ENCODE measurements at places on chromosomes 7 and 10. TPM values are rescaled to one million over a fixed set of nuclear protein-coding genes. Genes with fewer than 3 reads are reported as not detected.

DNA sequence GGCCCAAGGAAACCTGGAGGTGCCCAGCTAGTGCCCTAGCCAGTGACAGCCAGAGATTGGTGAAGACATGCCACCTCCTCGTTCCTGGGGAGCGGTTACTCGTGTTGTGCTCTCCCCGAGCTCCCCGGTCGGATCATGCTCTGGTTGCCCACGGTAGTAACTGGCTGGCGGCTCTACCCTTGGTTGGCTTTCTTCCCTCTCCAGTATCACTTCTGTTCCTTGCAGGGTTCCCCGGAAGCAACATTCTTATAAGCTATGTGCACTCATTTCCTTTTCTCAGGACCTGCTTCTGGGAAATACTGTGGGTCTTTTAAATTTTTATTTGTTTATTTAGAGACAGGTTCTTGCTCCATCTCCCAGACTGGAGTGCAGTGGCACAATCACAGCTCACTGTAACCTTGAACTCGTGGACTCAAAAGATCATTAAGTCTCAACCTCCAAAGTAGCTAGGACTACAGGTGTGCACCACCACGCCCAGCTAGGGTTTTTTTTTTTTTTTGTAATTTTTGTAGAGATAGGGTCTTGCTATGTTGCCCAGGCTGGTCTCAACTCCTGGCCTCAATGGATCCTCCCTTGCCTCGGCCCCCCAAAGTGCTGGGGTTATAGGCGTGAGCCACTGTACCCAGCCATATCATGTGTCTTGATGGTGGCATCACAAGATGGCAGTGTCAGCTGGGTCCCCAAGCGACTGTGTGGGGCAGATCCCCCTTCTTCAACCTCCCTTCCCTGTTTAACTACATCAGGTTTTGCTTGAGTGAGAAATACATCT, 6.9 kb upstream of the CALHM1 start:
- no peak for DNase-seq

GRCh38 chr7:140625908-140626868, 14.4 kb downstream of the DENND2A start:
- DNase-seq = peak; percentile 70

Gene RASSF4
- 25.0 TPM for total RNA-seq

GRCh38 chr10:46548498-46549090, 7.9 kb downstream of the GPRIN2 start:
- DNase-seq = peak; percentile 47

DNA sequence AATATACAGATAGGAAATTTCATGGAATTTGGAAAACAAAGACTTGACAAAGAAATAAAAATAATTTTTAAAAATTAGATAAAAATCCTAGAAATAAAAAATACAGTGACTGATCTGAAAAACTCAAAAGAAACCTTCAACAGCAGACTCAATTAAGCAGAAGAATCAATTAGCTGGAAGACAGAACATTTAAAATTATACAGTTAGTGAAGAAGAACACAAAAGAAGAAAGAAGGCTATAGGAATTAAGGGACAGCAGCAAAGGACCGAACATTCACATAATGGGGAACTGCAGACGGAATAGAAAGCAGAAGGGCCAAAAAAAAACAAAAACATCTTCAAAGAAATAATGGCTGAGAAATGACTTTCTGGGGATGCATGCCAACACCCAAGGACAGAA, 314.5 kb downstream of the CRPPA start:
- DNase-seq = no peak

DNA sequence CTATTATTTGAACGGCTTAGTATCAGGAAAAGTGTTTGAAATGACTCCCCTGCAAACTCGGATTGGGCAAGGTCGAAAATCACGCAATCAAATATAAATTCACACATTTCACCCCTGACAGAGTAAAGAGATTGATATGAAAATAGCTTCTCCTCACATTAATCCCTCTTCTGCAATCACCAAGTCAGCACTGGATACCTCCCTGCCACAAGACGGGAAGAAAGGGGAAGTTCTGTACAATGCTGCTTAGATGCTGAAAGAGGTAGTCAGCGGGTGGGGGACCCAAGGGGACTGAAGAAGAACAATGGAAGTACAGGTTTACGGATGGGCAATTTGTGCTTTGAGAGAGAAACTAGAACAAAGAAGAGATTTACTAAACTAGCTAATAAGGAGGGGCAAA, 72.0 kb upstream of the ANK3 start:
- DNase-seq = no peak

Gene WDR11
- 21.9 TPM for total RNA-seq

- no peak for DNase-seq
These were observed 389.6 kb downstream of the REEP3 start for GRCh38 chr10:63910806-63911205.

DNA sequence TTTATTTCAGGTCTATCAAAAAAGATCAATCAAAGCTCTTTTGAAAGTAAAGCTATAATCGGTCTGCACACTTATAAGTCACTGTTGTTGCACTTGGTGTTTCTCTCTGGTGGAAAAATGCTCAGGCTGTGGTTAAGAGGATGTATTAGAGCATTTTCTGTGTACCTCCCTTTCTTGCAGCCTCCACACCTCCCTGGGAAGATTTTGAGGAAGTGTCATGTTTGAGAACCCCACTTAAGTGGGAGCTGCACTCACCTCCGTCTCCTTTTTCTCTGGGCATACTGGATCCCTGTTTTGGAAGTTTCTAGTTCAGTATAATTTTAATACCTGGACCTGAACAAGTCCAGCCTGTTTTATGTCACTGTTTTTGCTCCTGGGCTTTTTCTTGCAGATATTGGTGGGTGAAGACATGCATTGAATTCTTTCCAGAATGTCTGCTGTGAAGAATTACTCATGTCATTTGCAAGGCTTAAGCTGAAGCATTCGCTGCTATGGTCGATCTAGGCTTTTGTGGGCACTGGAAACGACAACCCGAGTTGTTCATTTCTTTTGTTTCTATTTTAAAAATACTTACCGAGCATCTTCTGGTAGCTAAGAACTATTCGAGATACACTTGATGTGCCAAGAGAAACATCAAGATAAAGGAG, 36.6 kb downstream of the TCF7L2 start:
- no peak for DNase-seq

Gene KCP
- 0.15 TPM for total RNA-seq

GRCh38 chr7:50921114-50921813, 138.6 kb upstream of the GRB10 start:
- DNase-seq = no peak

DNA sequence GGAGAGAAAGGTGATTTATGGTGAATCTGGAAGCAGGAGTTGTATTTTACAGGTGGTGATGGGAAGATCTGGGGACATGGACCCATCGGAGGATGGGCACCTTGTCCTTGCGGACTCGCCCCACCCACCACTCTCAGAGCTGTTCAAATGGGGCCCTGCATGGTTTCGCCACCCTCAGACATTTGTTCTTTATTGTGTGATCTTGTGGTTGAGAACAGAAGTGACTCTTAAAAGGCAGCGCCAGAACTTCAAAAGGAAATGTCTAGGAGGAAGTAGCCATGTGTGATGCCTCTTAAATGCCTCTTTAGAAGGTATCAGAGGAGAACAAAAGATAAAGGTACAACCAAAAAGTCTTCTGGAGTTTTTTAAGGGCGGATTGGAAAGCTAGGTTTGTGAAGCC, 205.7 kb downstream of the KIAA1217 start:
- DNase-seq = no peak

Gene UNCX
- not detected for total RNA-seq

Gene CALCR
- total RNA-seq = not detected

GRCh38 chr7:28955718-28956607, 2.2 kb downstream of the TRIL start:
- peak; percentile 87 for DNase-seq

DNA sequence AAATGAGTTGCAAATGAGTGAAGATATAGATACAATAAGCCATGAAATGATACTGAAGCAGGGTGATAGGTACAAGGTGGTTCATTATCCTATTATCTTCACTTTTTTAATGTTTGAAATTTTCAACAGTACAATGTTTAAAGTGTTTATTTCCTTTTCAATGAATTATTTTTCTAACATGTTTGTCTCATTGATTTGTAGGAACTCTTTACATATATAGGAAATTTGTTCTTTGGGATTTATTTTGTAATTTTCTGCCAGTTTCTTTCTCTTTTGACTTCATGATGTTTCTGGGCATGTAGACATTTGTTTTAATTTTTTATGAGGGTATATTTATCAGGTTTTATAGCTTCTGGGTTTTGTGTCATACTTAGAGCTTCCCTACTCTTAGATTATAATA, 108.9 kb downstream of the EXOC4 start:
- no peak for DNase-seq

GRCh38 chr10:122115874-122116273, 126.9 kb downstream of the TACC2 start:
- no peak for DNase-seq

Gene ELMO1
- 21.2 TPM for total RNA-seq

GRCh38 chr7:113810080-113810744, 108.6 kb downstream of the PPP1R3A start:
- DNase-seq = no peak

DNA sequence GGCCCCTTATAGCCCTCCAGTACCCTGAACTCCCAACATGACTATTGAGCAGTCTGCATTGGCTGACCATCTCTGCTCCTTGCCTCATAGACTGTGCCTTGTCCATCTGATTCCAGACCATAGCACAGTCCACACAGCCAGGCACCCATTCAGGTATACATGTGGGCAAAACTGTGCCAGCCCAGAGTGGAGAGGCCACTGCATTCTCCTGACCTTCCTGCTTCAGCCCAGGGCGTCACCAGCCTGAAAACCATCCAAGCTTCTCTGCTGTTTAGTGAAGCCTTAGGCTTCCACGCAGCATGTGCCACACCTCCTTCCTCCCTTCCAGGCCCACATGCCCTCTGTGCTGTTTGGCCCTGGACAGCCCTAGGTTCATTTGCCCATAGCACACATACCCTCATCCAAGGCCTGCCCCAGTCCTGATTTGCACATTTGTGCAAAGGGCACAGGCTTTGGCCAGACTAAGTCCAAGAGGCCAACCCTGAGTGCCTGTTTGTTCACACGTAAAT, 10.5 kb downstream of the DDX56 start:
- DNase-seq = peak; percentile 95

DNA sequence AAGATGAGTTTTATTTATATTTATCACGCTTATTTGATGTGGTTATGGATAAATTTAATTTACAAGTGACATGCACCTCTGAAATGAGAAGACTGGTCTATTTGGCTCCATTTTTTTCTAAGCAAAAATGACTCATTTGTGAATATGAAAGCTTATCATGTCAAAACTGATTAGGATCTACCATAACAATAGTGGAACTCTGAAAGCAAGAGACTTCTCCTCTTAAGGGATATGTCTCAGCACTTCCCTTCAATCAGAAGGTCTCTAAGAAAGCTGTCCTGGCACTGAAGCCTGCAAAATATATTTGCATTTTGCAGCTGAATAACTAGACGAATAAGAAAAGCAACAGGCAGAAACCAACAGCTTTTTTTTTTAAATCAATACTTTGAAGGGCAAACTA, 12.7 kb downstream of the FAS start:
- no peak for DNase-seq

GRCh38 chr10:75418293-75418692, 13.1 kb upstream of the LRMDA start:
- DNase-seq = no peak

- no peak for DNase-seq
These were observed 419.4 kb upstream of the CELF2 start for GRCh38 chr10:10598297-10598696.

Gene INSIG1
- 208 TPM for total RNA-seq

Gene HYAL4
- total RNA-seq = not detected

GRCh38 chr10:98168147-98168546, 33.7 kb downstream of the R3HCC1L start:
- no peak for DNase-seq

DNA sequence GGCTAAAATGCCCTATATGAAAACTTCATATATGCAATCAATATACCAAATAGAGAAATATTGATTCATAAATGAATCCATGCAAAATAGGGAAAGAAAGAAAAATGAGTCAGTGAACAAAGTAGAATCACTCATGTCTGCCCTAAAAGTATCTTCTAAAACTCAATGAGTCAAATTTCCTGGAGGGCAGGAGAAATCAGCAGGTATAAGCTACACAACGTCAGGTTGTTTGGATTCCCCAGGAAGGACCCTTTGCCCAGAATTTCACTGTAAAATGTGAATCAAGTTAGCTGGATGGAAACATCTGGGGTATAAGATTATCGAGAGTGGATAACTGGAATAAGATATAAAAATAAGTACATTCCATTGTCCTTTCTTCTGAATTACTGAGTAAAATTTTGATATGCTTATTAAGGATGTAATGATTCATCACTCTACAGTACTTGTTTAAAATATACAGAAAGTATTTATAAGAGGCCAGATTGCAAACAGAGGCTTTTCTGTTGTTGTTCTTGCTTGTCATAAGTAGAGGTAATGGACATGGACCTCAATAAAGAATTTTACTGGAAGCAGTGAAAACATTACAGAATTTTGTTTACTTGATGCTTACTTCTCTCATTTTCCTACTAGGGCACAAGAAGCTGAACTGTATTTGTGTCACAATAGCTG, 99.0 kb downstream of the AGMO start:
- no peak for DNase-seq

DNA sequence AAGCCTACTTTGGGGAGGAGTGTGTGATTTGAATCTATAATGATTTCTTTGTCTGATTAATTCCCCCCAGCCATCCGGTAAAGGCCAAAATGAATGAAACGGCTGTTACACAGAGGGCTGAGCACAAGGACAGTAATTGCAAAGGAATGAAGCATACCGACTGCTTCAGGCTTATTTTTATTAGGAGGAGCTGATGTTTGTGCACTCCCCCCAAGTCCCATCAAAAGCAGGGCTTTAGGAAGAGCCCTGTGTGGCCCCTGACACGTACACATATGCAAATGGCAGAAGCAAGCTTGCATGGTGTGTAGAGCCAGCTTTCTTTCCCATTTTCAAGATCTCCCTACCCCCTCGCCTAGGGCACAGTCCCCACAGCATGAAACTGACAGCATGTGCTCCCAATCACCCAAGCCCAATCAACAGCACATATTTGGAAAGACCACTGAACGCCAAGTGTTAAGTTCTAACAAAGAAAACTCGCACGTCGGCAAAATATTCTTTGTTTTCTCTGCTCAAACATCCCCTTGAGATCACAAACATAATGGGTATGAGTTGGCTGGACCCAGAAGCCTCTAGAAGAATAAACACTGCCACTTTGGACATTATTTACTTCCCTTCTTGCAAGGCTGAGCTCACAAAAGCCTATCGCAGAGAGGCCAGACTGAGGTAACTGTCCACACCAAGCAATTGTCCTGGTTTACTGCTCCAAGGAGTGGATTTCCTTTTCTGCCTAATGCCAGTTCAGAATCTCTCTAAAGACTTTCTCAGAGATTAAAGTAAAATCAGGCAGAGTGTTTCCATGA, 143.0 kb downstream of the CUBN start:
- DNase-seq = no peak

GRCh38 chr7:3455806-3456595, 154.9 kb downstream of the SDK1 start:
- no peak for DNase-seq

Gene NOS3
- total RNA-seq = 8.7 TPM

All from left lobe of liver (tissue), 2 donors.